ENCODE measurements at places on chromosomes 13 and 19.

DNA sequence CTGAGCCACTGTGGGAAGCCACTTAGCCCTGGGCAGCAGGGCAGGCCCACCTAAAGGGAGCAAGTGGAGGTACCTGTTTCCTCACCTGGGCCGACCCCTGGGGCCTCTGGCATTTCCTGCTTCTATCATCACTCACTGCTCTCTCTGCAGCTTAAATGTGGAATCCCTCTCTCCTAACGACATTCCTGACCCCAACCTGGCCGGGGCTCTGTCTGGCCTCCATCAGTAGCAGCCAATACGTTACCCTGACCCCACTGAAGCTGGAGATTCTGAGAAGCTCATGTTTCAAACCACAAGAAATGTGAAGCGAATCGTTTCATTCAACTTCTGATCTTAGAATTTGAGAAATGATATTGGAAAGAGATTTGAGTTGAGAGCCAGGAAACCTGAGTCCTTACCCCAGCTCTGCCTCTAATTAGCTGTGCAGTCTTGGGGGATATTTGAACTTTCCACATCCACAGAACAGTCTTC lies 39.9 kb downstream of the DOCK9 start:
- no peak for DNase-seq

DNA sequence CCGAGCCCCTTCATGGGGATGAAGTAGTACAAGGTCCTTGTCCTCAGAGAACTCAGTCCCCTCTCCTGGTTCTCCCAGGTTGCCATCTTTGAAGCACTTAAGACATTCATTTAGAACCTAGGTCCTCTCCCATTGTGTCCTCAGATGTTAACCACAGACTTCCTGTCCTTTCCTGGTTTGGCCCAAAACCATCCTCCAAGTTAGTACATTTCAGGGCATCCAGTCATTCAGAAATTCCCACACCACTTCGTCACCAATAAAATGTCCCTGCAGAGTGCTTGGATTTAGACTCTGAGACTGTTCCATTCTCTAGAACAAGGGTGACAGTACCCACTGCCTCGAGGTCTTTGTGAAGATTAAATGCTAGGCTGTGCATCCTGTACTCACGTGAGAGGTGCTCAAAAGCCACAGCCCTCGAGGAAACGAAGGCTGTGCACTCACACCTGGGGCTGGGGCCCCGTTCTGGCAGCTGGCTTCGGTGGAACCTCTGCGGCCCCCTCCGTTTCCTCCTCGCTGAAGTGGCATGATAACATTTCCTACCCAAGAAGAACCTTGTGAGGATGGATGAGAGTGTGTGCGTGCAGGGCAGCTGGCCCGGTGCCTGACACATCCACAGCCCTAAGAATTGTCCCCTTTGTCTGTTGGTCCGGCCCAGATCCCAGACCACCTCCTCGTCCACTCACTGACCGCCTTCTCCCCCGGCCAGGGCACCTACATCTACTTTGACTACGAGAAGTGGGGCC lies 4.7 kb downstream of the LENG1 start:
- DNase-seq, result no peak

DNA sequence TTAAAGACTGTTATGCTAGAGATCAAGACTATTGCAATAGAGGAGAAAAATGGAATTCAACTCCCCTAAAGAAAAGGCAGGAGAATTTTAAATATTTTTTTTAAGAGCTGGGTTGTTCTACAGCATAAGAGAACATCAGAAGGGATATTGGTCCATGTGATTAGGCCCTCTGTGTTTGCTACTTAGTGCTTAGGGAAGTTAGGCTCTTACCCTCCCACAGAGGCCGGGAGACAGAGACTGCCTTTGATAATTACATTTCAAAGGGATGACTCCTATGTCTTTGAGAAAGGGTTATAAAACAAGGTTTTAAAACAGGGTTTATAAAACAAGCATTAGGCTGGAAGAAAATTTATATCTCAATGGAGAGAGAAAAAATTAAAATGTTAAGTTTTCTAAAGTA lies 1248.1 kb upstream of the PCDH20 start:
- no peak for DNase-seq

GRCh38 chr19:4807188-4807587 lies 15.7 kb downstream of the FEM1A start:
- DNase-seq, result no peak

DNA sequence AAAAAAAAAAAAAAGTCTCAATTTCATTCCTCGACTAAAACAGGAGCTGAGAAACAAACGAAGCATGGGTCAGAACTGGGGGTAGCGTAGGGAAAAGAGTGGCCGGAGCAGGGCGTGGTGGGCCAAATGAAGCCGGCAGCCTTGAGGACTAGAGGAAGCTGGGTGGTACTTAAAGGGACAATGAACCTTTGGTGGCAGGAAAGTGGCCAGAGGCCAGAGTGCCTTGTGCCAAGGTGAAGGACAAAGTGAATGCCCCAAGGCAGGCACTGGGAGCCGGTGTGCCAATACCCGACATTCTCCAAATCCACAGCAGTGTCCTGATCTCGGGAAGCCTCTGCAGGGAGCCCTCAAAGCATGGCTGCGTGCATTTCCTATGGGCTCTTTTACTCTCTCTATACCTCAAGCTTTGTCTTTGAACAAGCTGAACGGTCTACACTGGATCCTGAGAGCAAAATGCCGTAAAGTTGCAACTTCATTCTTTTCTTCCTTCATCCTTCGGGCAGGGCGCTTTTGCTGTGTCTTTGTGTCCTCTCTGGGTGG lies 195.0 kb upstream of the KL start:
- no peak for DNase-seq

DNA sequence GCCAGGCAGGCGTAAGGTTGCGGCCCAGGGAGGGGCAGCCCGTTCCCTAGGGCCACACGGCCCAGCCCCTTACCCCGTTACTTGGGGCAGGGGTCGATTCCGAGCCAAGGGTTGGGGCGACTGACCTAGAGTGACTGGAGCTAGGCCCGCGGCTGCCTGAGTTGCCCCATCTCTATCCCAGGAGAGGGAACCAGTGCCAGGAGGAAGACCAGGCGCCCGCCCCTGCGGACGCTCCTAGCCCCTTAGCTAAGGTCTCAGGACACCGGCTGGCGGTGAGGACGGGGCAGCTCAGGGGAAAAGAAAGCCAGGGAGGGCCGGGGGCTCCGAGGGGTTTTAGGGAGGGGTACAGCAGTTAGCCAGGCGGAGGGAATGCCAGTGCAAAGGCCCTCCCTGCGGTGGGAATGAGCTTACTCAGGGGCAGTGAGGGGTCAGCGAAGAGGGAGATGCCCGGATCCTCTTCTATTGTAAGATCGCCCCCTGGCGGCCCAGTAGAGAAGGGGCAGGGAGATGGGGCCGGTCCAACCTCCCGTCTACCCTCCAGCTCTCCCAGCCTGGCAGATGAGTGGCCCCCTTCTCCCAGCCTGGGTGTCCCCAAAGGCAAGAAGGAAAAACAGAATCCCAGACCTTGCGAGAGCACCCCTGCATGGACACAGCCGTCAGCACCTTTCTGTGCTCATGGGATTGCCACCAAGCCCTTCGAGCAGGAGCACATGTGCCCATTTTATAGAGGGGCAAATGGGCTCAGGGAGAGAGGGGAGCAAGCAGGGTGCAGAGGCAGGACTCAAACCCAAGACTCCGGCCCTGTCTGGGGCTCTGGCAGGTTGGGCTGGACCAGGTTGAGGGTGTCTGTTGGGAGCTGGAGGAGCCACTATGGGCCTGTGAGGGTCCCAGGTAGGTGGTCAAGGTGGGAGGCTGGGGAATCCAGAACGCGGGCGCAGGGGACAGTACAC lies 16.3 kb downstream of the CILP2 start:
- peak; percentile 41 for DNase-seq

DNA sequence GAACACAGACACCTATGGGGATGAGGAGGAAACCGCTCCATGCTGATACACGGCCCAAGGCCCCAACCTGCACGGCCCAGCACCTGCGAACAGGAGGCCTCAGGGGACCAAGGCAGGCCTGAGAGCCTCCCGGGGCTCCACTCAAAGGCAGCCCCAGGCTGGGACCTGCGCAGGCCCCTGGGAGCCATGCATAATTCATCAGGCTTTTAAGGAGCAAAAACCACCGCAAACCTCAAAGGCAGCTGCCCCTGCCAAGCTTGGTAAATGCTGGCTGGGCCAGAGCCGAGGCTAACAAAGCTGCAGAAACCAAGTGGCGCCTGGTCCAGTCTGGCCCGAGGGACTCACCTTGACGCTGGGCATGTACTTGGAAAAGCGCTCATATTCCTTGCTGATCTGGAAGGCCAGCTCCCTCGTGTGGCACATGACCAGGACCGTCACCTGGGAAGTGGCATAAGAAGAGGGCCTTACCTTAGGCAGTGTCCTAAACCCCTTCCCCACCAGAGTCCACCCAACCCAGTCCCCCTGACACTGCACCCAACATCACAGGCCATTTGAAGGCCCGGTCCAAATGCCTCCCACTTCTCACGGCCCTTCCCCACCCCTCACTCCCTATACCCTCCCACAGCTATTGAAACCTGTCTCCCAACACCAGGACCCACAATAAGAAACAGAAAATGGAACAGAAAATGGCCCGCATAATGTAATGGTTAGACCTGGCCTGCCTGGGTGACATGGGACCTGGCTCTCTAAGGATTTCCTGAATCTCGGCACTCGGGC lies 7.8 kb downstream of the DDX39A start:
- no peak for DNase-seq

- DNase-seq, result no peak
These were observed 437.6 kb downstream of the HS6ST3 start for GRCh38 chr13:96527497-96527896.

- no peak for DNase-seq
These were observed 126.8 kb upstream of the ATXN8OS start for GRCh38 chr13:69980799-69981198.

DNA sequence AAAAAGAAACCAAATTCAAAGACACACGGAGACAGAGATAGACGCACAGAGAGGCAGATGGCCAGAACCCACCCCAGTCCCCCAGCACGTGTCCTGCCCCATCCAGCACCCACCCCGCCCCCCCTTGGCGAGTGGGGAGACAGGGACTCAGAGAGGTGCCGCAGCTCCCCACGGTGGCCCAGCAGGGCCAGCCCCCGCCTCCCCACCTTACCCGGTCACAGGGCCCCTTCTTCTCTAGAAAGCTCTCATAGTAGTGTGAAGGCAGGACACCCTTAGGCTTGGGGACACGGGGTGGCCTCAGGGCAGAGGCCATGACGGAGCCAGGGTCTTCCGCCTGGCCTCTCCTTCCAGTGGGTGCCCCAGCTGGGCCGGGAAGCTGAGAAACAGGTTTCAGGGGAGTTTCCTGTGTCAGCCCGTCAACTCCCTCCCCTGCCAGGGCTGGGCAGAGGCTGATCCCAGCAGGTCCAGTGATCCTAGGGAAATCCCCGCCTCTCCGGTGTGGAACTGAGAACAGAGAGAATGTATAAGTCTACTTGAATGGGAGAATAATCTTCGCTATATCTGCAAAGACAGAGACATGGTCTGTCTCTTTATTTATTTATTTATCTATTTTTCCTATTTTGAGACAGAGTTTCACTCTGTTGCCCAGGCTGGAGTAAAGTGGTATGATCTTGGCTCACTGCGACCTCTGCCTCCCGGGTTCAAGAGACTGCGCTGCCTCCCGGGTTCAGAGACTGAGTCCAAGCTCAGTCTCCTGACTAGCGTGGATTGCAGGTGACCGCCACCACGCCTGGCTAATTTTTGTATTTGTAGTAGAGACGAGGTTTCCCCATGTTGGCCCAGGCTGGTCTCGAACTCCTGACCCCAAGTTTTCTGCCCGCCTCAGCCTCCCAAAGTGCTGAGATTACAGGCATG lies at the start of gene STAP2:
STAP2 (minus strand) TSS at position 387 of the 915 bp plus-strand sequence; CDS start at position 313, 74 bp downstream.
- no peak for DNase-seq

- no peak for DNase-seq
These were observed 18.3 kb upstream of the UGGT2 start for GRCh38 chr13:96071504-96071903.

DNA sequence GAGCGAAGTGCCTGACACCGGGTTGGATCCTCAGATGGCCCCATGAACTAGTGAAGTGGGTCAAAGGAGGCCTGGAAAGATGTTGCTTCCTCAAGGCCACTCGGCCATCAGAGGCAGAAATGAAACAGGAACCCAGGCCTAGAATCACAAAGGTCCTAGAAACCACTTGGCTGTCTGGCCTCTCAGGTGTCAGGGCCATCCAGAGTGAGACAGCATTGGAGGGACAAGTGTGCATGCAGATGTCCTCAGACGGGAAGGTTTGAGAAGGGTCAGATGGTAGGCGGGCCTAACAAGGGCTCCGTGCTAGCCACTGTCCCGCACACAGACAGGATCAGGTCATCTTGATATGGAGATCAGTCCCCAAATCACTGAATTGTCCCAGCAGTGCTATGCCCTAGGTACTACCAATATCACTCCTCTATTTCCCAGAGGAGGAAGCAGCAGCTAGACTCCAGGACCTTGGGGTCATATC lies 14.3 kb downstream of the CCDC97 start:
- DNase-seq, result no peak

- no peak for DNase-seq
These were observed 26.4 kb downstream of the MAP2K2 start for GRCh38 chr19:4097501-4097900.

DNA sequence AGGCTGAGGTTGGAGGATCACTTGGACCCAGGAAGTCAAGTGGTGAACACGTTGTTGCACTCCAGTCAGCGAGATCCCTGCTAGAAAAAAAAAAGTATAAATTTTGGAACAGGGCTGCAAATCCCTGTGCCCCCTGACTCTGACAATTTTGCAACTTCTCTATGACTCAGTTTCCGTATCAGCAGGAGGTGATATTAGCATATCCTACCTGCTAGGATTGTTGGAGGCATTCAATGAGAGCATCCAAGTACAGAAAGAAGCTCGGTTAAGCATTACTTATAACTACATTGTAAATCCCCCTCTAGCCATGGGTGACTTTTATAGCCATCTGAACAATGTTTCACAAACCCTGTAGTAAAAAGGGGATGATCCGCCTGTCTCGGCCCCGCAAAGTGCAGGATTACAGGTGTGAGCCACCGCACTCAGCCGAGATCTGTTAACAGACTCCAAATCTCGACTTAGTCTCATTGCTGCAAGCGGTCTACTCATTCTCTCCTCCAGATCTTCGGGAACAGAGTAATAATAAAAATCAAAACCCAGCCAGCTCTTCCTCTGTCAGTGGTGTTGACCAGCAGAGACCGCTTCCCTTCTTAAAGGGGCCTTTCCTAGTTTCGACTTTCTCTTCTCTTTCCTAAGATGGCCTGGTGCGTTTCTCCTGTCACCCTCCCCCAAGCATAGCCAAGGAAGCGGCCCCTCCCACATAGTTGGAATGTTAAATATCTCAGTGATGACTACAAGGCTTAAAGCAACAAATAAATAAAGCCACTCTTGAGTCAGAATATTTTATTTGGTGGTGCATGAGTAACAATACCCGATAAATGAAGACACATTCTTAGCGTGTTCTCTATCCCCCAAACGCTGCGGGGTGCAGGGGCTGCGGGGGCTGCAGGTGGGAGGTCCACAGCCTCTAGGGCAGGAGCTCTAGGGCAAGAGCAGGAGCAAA lies 10.3 kb upstream of the BICRA start:
- no peak for DNase-seq

DNA sequence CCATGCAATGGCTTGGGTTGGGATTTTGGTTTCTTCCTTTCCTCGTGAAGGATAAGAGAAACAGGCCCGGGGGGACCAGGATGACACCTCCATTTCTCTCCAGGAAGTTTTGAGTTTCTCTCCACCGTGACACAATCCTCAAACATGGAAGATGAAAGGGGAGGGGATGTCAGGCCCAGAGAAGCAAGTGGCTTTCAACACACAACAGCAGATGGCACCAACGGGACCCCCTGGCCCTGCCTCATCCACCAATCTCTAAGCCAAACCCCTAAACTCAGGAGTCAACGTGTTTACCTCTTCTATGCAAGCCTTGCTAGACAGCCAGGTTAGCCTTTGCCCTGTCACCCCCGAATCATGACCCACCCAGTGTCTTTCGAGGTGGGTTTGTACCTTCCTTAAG lies 24.1 kb downstream of the SPC24 start:
- no peak for DNase-seq

Measured in activated naive CD8-positive, alpha-beta T cell treated with anti-CD3 and anti-CD28 coated beads, Interleukin-2, amount 50 U/mL, for 16 hours (primary cell).